T-helper 2 cell (primary cell): ENCODE measurements at places on chromosomes 2 and 18.

GRCh38 chr18:79427368-79428225 lies 31.9 kb downstream of the NFATC1 start:
- DNase-seq = no peak

- no peak for DNase-seq
Measured at GRCh38 chr18:48385596-48385995, 23.6 kb downstream of the ZBTB7C start.

GRCh38 chr18:44065206-44065605 lies 615.5 kb upstream of the SETBP1 start:
- DNase-seq = no peak

DNA sequence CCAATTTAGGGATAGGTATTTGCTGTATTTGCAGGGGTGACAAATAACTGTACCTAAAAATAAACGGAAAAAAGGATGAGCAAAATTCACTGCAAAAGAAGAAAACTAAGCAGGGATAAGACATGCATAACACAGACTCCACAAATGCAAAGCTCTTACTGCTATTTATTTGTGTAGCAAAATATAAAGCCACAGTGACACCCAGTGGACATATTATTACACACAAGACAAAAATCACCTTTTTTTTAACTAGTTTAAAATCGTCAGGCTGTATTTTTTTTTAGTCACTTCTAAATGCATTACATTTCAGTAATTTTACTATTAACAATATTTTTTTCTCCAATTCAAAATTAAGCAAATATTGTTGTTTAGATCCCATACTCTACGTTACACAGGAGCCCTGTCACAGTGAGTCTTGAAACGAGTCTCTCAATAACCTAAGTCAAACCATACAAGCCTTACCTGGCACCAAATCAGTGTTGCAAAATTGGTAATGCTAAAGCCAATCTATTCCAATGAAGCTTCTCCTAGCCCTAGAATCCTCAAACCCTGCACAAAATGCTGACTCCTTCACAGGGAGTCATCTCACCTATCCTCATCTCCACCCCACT lies 23.7 kb downstream of the METTL4 start:
- DNase-seq = no peak

GRCh38 chr2:162795312-162795711 lies 43.3 kb downstream of the KCNH7 start:
- no peak for DNase-seq
